NCI-H1105 treated with DMSO at 0.1 percent for 48 hours (cell line): ENCODE measurements at places on chromosomes 7 and 10.

DNA sequence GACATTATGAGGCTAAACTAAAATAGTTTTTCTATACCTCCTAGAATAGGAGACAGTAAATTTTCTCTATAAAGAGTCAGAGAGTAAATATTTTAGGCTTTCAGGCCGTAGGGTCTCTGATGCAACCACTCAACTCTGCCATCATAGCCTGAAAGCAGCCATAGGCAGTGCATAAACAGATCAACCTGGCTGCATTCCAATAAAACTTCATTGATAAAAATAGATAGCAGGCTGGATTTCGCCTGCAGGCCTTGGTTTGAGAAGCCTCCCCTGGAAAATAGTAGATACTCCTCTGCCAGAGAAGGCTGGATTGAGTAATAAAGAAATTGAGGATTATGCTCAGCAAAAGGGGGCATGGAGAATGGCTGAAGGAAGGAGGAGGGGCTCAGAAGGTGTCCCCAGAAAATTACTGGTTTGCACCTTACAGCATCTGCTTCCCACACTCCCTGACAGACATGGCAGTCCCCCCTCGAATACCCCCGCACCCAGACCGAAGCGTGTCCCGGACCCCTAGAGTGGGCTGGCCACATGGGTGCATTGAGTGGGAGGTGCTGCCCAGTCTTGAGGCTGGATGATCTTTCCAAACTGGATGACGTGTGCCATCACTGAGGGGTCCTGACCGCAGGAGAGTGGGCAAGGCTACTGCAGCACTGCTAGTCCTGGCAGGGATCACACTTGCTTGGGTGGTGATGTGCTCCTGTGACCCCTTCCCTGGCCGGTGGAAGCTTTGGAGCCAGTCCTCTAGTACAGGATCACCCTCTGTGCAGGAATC lies 126.6 kb downstream of the PTPN20 start:
- no peak for DNase-seq

- DNase-seq: no peak
Observed at GRCh38 chr7:4739528-4739992, 35.9 kb upstream of the AP5Z1 start.

GRCh38 chr7:147541261-147541660 lies 1049.3 kb upstream of the C7orf33 start:
- no peak for DNase-seq

GRCh38 chr10:33189808-33190207 lies 144.7 kb downstream of the NRP1 start:
- DNase-seq: no peak

GRCh38 chr7:10797157-10797556 lies 176.5 kb upstream of the PHF14 start:
- no peak for DNase-seq

- DNase-seq: no peak
Observed at GRCh38 chr7:92880212-92881090, 44.1 kb upstream of the CDK6 start.

DNA sequence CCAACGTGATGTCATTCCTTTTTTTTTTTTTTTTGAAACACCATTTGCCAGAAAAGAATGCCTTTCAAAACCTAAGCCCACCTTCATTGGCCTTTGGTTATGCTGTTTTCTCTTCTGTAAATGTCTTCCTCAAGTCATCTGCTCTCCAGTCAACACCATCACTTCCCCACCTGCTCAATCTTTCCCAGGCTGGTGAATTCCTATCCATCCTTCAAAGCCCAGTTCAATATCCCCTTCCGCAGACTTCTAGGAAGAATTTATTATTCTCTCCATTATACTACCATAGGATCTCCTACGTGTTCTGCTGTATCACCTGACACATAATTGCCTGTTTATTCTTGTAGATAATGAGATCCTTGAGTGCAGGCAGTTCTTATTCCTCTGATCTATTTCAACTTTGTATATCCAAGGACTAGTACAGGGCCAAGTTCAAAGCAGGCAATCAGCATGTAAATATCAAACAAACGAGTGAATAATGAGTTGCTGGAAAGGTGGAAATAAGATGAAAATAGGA lies 73.5 kb upstream of the PRR15 start:
- DNase-seq: peak; percentile 33

- no peak for DNase-seq
Observed at GRCh38 chr10:75170215-75170614, 40.4 kb upstream of the VDAC2 start.

GRCh38 chr7:127838816-127839415 lies 186.9 kb downstream of the SND1 start:
- DNase-seq: no peak

- no peak for DNase-seq
Observed at GRCh38 chr7:94458041-94458440, 51.6 kb upstream of the CASD1 start.

DNA sequence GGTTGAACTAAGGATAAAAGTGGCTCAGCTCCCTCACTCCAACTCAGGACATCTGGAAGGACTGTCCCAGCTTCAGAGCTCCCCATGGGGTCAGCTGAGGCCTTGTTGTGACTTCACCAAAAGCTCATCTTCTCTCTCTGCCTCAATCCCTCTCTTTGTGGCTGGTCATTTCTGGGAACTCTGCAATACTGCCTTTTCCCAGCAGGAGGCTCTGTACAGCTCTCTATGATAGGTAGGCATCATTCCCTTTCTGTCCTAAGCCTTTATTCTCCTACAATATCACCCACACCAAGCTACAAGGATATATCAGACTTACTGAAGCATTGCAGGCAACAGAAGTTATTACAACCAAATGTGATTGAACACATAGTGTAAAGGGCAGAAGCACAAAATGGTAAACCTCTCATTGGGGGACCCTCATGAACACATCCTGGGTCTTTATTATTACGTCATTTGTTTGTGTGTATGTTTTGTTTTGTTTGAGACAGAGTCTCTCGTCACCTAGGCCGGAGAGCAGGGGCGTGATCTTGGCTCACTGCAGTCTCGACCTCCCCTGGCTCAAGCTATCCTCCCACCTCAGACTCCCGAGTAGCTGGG lies 36.7 kb upstream of the PRPS1L1 start:
- no peak for DNase-seq

GRCh38 chr7:40348126-40348728 lies 213.4 kb downstream of the SUGCT start:
- DNase-seq: no peak

DNA sequence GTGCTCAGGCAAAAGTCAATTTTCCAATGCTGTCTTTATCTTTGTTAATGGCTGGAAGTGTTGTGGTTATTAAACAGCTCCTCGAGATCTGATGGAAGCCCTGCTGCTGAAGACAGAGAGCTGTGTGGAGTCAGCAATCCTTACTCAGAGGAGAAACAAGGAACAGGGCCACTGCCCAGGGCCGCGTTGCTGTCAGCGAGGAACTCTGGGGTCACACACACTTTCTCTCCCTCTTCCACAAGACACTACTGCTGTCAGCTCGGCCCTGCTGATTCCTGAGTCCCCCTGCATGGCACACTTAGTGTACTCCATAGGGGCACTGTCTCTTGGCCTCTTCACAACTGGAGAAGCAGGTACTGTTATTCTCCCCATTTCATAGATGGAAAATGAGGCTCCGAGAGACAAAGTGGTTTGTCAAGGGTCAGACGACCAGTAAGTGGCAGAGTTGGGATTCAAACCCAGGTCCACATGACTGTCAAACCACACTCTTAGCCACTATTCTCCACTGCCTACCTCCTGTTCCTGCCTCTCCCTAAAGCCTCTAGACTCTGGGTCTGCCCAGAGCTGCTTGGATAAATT lies 29.3 kb upstream of the PDCD4 start:
- no peak for DNase-seq

DNA sequence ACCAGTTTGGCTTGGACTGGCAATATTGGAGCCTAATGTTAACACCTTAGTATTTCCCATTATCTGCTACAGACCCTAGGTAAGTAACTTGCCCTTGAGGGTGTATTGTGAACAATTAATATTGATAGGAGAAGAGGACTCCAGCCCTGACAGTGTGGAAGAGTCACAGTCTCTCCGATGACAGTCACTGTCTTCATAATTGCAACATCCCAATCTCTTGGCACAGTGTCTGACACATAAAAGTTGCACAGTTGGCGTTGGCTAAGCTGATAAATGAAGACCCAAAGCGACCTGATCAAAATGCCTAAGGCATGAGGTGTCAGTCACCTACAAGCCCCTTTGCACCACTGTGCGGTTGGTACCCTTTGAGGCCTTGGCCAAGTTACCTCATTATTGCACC lies 154.7 kb upstream of the AOAH start:
- DNase-seq: no peak

GRCh38 chr7:8724080-8724718 lies 290.8 kb downstream of the NXPH1 start:
- peak; percentile 67 for DNase-seq

- no peak for DNase-seq
Observed at GRCh38 chr7:24057243-24057642, 226.7 kb upstream of the NPY start.

GRCh38 chr7:103962070-103962469 lies 27.4 kb downstream of the RELN start:
- no peak for DNase-seq

- peak; percentile 66 for DNase-seq
Observed at GRCh38 chr7:29146888-29147609, 712 bp upstream of the CPVL start.

GRCh38 chr10:94036766-94037033 lies 43.0 kb downstream of the PLCE1 start:
- DNase-seq: no peak

GRCh38 chr7:148266795-148267194 lies 323.8 kb upstream of the C7orf33 start:
- no peak for DNase-seq

DNA sequence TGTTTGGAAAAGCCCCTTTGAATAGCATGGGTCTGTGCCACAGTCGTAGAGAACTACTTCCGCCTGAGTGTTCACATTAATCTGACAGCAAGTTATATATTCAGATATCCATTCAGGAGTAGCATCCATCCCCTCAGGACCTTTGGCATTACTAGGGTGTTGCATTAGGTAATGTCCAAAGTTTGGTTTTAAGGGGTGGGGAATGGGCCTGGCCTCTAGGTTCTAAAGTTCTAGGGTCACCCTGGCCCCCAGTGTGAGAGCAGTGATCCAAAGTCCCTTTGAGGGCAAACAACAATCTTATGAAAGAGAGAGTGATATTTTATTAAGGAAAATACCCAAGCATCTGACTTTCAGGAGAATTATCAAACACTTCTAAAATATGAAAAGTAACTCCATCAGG lies 12.3 kb downstream of the MCM10 start:
- DNase-seq: no peak

DNA sequence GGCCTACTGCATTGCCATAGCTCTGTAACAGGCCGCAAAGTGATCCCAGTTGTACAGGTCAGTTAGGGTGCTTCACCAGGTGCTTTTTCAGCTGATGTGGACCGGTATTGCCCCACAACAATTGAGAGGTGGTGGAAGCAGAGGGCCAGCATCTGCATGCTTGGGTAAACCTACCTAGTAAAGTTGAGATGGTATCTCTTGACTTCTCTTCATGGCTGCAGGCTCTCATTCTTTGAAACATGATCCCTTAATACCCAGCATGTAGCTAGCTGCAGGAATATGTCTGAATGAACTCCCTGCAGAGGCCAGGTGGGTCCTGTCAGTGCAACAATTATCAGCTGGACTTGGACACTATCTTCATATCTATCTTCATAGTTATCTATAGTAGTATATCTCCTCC lies 60.7 kb upstream of the CCDC6 start:
- DNase-seq: no peak

GRCh38 chr7:122298618-122299017 lies 5.9 kb downstream of the FEZF1 start:
- no peak for DNase-seq

- no peak for DNase-seq
Observed at GRCh38 chr7:70188901-70189650, 590.8 kb downstream of the AUTS2 start.

- no peak for DNase-seq
Observed at GRCh38 chr7:42414028-42414427, 177.0 kb upstream of the GLI3 start.

DNA sequence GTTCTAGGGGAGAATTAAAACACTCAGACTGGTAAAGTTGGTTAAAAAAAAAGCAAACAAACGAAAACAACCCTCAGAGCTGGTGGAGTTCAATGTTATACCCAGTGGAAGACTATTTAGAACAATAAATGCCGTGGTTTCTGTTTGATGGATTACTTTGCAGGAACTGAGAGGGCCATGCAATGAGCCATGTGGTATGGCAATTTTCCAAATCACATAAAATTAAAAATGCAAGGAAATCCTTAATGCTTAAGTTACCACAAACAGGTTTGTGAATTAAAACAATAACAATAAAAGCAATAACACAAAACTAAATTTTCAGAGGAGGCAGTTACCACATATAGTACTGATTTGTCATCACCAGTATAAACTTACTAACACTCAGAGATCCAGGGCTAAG lies 96.9 kb downstream of the RTKN2 start:
- no peak for DNase-seq

- DNase-seq: no peak
Observed at GRCh38 chr7:10908600-10908999, 65.1 kb upstream of the PHF14 start.

GRCh38 chr7:77454802-77455201 lies 38.7 kb upstream of the GSAP start:
- no peak for DNase-seq

GRCh38 chr10:106761906-106762305 lies 402.6 kb downstream of the SORCS1 start:
- DNase-seq: no peak

DNA sequence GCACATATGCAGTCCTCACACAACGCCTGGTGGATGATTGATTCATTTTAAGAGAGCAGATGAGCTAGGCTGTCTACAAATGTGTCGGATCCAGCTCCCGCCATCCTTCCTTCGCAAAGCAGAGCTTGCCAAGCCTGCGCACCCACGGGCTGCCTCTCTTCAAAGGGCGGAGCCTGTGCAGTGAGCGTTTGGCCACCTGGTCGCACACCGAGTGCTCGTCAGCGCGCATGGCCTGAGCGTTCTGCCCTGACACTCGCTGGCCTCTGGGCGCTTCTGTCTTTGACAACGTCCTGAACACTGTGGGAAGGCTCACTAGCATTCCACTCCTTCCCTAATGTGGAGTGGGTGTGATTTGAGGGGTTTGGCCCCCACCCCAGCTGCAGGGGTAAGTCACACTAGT lies 47.1 kb upstream of the TMEM72 start:
- DNase-seq: peak; percentile 29

GRCh38 chr10:3173171-3173878 lies 743 bp upstream of the PITRM1 start:
- peak; percentile 83 for DNase-seq

GRCh38 chr7:69934144-69934903 lies 336.0 kb downstream of the AUTS2 start:
- peak; percentile 98 for DNase-seq

- DNase-seq: no peak
Observed at GRCh38 chr7:103115771-103116170, 33.1 kb downstream of the NAPEPLD start.

DNA sequence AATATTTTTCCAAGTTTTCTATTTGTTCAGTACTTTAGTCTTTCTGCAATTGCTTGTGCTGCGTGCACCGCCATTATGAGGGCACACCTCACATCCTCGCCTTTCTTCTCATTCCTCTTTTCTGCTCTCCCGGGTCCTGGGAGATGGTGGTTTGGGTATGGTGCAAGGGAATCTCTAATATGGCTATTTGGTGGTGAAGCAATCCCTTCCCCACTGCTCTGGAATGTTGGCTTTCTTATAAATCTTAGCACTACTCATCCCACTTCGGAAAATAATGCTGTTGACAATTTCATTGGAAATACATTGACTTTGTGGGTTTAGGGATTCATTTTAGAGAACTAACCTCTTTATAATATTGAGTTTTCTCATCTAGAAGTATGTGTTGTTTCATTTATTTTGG lies 1.9 kb upstream of the GCK start:
- DNase-seq: no peak

- DNase-seq: no peak
Observed at GRCh38 chr7:11317766-11318165, 344.1 kb downstream of the PHF14 start.

GRCh38 chr7:712381-713138 lies 13.9 kb upstream of the DNAAF5 start:
- DNase-seq: no peak
